SJCRH30 (cell line): ENCODE measurements at places on chromosomes 5 and 9. TPM values are rescaled to one million over a fixed set of nuclear protein-coding genes. Genes with fewer than 3 reads are reported as not detected.

Gene SLC1A1
- not detected in 2 replicates for total RNA-seq

Gene SPATA6L
- 0.28 TPM in 1 of 2 replicates, not detected in the other for total RNA-seq

Gene PCDHGC3
- 105 and 109 TPM in 2 replicates for total RNA-seq

Gene GARIN3
- total RNA-seq: not detected in 2 replicates

Gene MSMP
- not detected in 2 replicates for total RNA-seq

Gene SPATA31A3
- total RNA-seq: 0.04 TPM in 1 of 2 replicates, not detected in the other

Gene FRRS1L
- 0.02 TPM in 1 of 2 replicates, not detected in the other for total RNA-seq

Gene EXOSC2
- total RNA-seq: 93.7 and 101 TPM in 2 replicates

Gene LSM11
- 10.9 and 11.0 TPM in 2 replicates for total RNA-seq

Gene RNF208
- total RNA-seq: 0.23 and 0.43 TPM in 2 replicates

Gene GFI1B
- total RNA-seq: 0.13 and 0.53 TPM in 2 replicates

Gene IL13
- not detected in 2 replicates for total RNA-seq

Gene SLC45A2
- total RNA-seq: not detected in 2 replicates

Gene SUSD3
- not detected in 2 replicates for total RNA-seq

Gene SLCO6A1
- not detected in 2 replicates for total RNA-seq
